Thoracic aorta (tissue), 2 donors: ENCODE measurements at places on chromosomes 1 and 21.

DNA sequence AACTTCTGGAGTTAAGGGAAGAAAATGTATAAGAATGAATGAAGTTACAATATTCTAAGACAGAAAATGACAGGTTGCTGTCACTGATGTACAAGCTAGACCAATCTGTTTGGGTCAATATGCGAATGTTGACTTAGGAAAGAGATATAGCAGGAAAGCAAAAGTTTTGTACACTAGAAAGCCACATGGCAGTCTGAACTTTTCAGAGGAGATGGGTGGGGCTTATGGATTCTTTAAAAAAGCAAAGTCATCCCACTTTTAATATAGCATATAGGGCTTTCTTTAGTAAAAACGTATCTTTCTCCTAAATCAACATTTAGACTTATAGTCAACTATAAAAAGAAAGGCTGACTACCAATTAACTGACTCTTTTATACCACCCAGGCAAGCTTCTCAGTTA is 381.2 kb downstream of the PTPRC start:
- DNase-seq: no peak

DNA sequence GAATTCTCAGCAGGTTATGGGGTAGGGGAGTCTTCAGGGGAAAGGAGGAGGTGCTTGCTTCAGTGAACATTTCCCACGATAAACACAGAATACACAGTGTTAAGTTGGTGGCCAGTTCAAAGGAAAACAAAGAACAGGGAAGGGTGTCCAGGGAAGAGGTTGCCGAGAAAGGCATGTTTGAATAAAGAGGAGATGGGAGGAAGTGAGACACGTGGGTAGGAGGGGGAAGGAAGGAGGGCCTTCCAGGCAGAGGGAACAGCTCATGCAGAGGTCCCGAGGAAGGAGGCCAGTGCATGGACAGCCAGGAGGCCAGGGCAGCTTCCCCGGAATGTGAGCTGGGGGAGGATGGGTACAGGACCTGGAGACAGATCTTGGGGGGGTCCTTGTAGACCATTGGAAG is 130.3 kb upstream of the TMEM51 start:
- DNase-seq: no peak

DNA sequence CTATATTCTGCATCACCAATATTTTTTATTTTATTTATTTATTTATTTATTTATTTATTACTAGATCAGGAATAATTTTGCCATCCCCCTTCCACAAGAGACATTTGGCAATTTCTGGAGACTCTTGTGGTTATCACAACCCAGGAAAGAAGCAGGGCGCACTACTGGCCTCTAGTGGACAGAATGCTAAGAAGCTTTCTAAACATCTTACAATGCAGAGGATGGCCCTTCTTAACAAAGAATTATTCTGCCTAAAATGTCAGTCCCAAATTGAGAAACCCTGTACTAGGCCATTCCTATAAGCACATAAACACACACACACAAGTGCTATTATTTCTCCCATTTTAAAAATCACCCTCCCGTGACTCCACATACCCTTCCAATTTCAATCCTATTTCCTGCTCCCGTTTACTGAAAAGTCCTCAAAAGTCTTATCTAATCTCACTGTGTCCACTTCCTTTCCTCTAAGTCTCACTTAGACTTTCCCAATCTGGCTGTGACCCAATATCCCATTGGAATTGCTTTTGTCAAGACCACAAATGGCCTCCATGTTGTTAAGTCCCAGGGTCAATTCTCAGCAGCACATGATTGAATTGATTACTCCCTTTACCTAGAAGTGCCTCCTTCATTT is 43.7 kb upstream of the RNF11 start:
- peak; percentile 13 for DNase-seq

- no peak for DNase-seq
Observed at GRCh38 chr1:228147768-228148167, 2.0 kb upstream of the GJC2 start.

- DNase-seq: no peak
Observed at GRCh38 chr1:206532368-206532767, 25.0 kb downstream of the RASSF5 start.

GRCh38 chr1:154998818-154999570 is 3.6 kb upstream of the ZBTB7B start:
- DNase-seq: no peak

GRCh38 chr1:239386453-239387303 is at the start of gene CHRM3:
Gene CHRM3, plus strand, starts transcription at chr1:239386568. Its CDS starts 520,884 bp downstream, at chr1:239907452.
- DNase-seq: no peak

- DNase-seq: no peak
Observed at GRCh38 chr1:225425201-225425786, 2.5 kb downstream of the LBR start.

DNA sequence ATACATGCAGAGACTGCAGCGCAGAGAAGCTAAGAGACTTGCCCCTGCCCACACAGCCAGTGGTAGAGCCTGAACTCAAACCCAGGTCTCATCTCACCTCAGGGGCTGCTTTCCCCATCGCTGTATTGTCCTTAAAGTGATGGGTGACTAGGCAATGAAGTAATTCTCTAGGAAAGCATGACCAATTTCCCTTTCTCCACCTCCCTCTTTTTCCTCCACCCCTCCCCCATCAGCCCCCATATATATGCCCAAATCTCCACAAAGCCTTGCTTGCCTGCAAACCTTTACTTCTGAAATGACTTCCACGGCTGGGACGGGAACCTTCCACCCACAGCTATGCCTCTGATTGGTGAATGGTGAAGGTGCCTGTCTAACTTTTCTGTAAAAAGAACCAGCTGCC is at the start of gene IL24:
Gene IL24 (plus strand): TSS at position 269 of the 400 bp plus-strand sequence. CDS start 390 bp downstream, outside the sequence.
- no peak for DNase-seq

DNA sequence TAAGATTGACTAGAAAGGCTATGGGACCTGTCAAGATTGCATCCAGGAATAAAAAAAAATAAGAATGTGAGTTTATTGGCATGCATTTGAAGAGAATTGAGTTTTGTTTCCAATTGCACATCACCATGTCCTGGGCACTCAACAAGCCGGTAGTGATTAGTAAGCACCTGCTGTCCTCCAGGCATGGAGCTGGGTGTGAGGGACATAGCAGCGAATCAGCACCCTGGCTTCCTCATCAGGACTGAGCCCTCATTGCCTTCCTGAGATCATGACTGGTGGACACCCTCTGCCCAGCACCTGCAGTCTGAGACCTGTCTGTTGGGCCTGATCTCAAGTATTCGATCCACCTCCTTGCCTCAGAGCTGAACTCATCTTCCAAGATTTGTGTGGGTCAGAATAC is 26.8 kb downstream of the S100A6 start:
- DNase-seq: no peak

- DNase-seq: no peak
Observed at GRCh38 chr1:215484171-215484939, 82.7 kb upstream of the KCTD3 start.
